Activated T-cell treated with anti-CD3 and anti-CD28 coated beads, Interleukin-2, amount 50 U/mL, for 24 hours (primary cell): ENCODE measurements at places on chromosomes 4 and X.

- no peak for DNase-seq
Observed at GRCh38 chr4:87228262-87228860, 7.9 kb upstream of the KLHL8 start.

DNA sequence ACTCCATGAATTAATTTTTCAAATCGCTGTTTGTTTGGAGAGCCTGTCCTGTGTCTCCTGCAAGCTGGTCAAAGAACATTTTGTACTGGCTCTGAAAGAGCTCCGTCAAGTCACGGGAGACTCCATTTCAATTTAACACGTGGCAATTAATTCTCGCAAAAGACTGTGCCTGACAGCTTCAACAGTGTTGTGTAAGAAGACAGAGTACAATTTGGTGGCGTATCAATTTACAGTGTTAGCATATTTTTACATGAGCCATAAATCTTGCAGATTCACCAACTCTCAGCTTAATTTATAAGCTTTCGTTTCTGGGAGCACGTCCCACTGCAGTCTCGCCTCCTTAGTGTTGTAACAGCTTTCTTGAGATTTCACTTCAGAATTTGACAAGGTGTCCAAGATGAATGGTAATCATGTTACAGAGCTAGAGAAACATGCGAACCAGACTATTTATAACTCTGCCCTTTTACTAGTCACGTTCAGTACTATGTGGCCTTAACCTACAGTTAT, 70.8 kb downstream of the RWDD4 start:
- no peak for DNase-seq

DNA sequence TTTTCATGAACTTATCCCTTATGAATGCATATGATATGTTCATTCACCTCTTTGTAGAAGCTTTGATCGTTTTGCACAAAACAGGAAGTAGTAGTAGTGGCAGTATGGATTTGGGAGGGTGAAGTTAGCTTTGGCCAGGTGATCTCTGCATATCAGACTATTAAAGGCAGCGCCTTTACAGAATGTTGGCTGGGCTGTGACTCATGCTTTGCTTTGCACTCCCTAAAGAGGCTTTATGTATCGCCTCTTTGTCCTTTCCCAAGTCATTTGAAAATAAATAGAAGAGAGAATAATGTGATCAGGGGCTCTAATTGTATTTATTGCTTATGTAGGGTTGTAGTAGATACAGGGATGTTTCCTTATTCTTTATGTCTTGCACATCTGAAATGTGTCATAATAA, 50.4 kb downstream of the SHROOM3 start:
- no peak for DNase-seq

DNA sequence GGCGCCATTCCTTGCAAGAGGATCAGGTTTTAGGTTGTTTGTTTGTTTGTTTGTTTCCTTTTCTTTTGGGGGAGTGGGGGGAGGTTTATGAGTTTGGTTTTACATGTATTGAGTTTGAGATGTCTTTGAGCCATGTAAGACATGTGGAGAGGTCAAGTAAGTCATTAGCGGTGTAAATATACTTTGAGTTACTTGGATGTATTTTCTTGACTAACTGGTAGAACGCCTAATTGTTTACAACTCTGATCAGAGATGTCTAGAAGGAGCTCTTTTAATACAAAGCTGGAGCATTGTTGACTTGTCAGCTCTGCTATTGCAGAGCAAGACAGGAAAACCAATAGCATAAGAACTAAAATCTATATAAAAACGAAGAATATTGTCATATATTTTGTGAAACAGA, 57.1 kb downstream of the ANXA3 start:
- DNase-seq = no peak

GRCh38 chr4:8580321-8581093, at the start of gene GPR78:
Gene GPR78 (plus strand): TSS chr4:8580392. CDS start chr4:8580983, 591 bp downstream.
- DNase-seq = peak; percentile 46

GRCh38 chr4:25929298-25929686, 15.3 kb downstream of the SMIM20 start:
- DNase-seq = no peak

- peak; percentile 8 for DNase-seq
Observed at GRCh38 chrX:151729056-151729725, 5.4 kb upstream of the CNGA2 start.

GRCh38 chr4:166230841-166231240, 357.8 kb downstream of the TLL1 start:
- no peak for DNase-seq

GRCh38 chr4:140014284-140014683, 139.7 kb downstream of the MAML3 start:
- DNase-seq = no peak

DNA sequence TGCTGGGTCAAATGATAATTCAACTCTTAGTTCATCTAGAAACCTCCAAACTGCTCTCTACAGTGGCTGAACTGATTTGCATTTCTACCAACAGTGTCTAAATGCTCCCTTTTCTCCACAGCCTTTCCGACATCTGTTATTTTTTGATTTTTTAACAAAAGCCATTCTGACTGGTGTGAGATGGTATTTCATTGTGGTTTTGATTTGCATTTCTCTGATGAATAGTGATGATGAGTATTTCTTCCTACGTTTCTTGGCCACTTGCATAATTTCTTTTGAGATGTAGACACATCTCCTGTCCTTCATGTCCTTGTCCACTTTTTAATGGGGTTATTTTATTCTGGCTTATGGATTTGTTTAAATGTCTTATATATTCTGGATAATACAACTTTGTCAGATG, 298.2 kb upstream of the ARSJ start:
- DNase-seq = no peak

DNA sequence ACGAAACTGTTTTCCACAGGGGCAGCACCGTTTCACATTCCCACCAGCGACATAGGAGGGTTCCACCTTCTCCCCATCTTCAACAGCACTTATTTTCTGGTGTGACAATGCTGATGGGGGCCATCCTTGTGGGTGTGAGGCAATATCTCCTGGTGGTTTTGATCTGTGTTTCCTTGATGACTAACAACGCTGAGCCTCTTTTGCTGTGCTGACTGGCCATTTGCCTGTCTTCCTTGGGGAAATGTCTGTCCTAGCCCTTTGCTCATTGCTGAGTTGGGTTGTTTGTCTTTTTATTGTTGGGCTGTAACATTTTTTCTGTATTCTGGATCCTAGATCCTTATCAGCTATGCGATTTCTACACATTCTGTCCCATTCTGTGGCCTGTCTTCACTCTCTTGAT, 33.7 kb downstream of the ATP2B3 start:
- no peak for DNase-seq
